ENCODE measurements at places on chromosomes 1 and 21.
A peak's percentile ranks its signal among the peaks of the same experiment; 100 is the strongest.

DNA sequence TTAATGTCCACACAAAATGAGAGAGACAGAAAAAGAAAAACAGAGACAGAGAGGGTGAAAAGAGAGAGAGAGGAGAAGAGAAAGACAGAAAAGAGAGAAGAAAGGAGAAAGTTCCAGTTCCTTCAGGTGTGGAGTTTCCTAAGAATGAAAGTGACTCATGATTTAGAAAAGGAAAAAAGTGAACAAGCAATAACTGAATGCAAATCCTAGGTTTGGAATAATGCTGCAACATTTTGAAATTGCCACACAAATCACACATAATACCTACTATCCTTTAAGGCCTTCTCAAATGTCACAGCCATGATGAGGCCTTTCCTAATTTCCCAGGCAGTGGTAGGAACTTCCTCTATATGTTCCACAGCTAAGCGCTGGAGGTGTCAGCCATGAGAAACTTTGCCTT lies 31.5 kb upstream of the XPR1 start:
- DNase-seq: no peak

DNA sequence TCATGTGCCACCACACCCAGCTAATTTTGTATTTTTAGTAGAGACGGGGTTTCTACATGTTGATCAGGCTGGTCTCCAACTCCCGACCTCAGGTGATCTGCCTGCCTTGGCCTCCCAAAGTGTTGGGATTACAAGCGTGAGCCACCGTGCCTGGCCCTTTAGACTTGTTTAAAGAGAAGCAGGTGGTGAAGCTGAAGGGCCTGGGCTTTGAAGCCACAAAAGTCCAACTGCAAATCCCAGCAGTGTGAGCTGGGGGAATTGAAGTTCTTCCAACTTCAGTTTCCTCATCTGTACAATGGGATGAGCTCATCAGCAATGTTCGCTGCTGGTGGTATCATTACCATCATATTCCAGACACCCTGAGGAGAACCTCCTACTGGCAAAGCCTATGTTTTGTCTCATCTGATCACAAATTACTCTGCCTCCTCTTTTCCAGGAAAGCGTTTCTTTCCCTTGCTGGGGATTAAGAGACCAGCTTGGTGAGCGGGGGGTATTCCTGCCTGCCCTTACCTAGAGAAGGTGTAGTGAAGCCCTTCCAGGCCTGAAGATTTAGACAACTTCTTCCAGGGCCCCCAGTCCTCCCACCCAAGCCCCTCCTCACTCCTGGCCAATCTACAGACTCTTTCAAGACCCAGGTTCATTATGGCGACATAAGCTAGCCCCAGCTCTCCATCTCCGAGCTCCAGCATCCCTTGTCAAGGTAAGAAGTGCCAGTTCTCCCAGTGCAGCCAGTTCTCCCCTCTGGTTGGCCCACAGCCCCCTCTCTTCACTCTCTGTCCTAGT lies 2.4 kb upstream of the SHISA4 start:
- no peak for DNase-seq

DNA sequence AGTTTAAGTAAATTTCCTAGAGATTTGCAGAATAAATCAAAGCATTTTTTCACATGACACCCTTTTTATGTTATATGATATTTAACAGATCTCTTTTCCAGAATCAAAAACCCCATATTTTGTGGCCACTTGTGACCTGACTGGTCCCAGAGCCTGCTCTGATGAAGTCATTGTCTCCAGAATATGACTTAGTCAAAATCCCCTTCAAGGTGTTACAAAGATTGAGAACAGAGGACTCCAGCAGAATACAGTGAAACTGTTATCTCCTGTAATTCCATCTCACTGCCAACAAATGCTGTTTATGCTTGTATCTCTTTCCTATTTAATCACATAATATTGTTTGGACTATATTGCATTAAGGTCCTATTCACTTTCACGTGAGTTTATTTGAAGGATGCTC lies 25.6 kb downstream of the RGS1 start:
- DNase-seq: no peak

- DNase-seq: peak; percentile 36
Observed at GRCh38 chr1:112718691-112719418, 3.7 kb upstream of the PPM1J start.

GRCh38 chr1:48767975-48768510 lies 8.6 kb downstream of the BEND5 start:
- no peak for DNase-seq

- no peak for DNase-seq
Observed at GRCh38 chr1:179141592-179142251, 59.9 kb downstream of the TOR3A start.

GRCh38 chr1:27368869-27369582 lies 2.3 kb upstream of the MAP3K6 start:
- DNase-seq: no peak

DNA sequence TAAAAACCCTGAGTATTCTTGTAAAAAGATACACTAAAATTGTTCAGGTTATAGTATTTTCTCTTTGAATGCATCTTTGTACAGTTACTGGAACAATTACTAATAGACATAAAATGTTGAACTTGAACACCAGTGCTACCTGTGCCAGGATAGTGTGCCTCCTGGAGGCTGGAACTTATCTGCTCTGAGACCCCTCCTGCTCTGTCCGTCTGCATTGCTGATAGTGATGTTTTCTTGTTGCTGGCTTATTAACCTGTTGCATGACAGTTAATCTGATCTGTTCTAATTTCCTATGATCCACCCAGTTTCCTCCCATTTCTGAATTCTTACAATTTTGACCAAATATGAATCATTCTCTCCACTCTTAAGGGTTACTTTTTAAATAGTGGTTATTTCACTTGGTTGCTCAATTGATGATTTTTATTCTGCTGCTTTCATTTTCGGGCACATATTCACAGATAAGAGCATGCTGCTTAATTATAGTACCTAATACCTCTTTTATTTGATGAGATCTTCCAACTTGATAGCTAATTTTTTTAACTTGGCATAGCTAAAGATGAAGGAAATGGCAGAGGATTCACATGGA lies 101.4 kb downstream of the CC2D1B start:
- no peak for DNase-seq

GRCh38 chr1:86285796-86286195 lies 110.3 kb downstream of the ODF2L start:
- no peak for DNase-seq

DNA sequence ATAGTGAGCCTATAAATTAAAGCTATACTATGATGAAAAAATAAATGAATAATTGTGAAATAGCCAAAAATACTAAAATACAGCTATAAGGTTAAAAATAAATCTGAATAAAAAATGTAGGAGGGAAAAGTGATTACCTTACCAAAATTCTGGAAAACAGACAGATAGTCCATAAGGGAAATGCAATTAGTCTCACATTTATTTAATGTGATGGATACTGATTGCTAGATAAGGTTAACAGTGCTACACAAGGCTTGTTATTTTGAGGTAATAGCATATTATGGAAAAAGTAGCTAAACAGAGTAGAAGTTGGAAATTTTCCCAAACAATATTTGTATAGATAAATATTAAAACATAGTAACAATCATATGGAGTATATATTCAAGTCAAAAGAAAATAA lies 413.0 kb downstream of the NEGR1 start:
- no peak for DNase-seq

DNA sequence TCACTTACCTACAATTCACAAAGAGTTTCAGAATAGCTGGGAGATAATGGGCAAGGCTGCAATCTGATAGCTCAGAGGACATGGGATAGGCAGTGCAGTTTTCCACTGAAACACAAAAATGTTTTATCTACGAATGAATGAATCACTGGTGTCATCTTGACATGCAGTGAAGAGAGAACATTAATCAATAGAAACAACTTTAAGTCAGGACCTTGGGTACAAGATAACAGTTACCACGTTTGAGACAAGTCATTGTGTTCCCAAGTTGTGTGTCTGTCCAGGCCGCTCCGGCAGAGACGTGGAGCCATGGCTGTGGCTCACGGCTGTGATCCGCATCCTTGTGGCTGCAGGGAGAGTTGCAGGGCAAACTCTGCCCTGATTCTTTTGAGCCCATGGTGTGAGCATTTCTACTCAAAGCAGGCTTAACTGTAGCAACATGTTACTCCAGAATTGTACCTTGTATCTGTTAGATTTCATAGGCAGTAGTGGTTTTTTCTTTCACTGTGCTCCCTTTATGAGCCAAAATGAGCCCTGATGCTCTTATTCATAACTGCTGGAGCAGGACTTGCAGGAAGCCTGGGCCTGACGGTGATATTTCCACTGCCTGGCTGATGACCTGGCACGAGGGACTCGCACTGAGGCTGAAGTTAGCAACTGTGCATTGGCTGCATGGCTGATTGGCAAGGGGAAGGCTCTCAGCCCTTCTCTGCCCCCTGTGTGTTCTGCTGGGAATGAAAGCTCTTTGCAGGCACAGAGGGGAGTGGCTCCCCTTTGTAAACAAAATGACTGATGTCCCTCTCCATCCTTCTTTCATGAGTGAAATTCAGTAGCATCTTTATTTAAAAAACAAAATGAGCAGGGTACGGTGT lies 465.2 kb downstream of the AJAP1 start:
- no peak for DNase-seq

- DNase-seq: no peak
Observed at GRCh38 chr1:199292896-199293295, 654.1 kb downstream of the PTPRC start.

GRCh38 chr1:98393719-98394118 lies 267.8 kb upstream of the SNX7 start:
- no peak for DNase-seq

DNA sequence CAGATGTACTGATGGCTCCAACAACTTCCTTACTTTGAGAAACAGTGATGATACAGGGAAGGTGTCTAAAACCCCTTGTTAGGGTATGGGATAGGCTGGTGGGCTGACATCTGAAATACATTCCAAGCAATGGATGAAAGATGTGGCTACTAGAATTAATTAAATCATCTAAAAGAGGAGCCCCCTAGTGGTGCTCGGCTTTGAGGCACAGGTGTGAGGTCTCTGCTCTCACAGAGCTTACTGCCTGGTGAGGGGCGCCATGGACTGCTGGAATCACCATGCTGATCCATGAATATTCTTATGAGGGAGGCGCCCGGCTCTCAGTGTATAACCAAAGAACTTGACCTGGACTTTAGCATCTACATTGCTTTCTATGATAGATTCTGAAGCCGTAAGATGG lies 48.5 kb downstream of the GNG4 start:
- no peak for DNase-seq

- DNase-seq: no peak
Observed at GRCh38 chr1:225877580-225877979, 4.6 kb downstream of the TMEM63A start.

DNA sequence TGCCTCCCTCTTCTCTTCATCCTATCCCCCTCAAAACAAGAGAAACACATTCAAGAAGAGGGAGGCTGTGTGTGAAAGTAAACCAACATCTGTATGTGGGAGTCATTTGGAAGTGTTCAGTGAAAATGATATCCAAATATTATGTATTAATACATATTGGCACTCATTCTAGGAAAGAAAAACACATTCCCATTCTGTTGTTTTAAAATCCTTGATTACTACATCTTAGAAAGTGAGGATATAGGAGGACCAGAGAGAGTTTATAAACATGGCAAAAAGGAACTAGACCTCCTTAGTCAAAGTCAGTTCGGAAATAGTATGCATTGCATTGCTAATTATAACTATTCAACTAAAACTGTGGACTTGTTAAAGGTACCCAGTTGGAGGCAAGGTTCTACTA lies 786.6 kb downstream of the ADGRL2 start:
- DNase-seq: no peak

DNA sequence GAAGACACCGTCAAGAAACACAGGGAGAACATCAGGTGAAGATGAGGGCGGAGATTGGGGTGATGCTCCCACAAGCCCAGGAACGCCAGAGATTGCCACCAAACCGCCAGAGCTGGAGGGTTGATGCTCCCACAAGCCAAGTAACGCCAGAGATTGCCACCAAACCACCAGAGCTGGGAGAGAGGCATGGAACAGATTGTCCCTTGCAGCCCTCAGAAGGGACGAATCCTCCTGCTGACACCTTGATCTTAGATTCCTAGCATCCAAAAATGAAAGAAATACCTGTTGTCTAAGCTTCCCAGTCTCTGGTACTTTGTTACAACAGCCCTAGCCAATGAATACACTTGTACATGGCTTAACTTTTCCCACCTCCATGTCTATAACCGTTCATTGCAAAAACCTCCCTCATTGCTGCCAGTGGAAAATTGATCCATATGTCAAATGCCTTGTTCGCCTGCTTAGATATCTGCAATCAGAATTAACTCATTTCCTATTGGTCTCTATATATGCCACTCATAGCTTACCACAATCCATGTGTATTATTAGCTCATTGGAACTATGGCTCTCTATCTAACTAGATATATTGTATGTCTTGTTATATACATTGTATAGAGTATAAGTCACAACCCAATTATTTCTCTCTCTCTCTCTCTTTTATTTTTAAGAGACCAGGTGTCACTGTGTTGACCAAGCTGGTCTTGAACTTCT lies 127.4 kb downstream of the ADSS2 start:
- no peak for DNase-seq

DNA sequence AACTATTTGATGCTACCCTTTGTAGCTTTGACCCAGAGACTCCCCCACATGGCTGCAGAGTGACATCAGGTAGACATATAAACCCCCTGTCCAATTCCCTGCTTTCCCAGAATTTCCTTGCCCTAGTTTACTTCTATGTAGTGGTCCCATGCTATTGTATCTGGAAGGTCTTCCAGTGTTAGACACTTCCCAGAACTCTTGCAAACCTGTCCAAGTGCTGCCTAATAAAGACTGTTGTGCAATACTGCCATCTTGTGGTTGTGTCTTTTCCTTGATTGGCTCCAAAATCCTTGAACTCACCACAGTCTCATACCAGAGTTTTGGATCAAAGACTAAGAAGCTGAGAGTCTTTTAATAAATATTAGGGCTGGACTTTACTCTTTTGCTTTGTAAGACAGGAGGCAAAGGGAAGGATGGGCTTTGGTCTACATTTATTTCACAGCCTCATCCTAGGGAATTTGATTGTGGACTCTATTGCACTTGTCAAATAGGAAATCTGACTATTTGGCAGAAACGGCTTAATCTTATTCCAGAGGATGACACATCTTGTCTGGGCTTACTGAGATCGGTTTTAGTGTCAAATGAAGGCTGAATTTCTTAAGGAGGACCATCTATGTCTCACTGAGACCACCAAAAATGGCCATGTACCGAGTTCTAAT lies 169.9 kb downstream of the LRRC7 start:
- DNase-seq: peak; percentile 54

DNA sequence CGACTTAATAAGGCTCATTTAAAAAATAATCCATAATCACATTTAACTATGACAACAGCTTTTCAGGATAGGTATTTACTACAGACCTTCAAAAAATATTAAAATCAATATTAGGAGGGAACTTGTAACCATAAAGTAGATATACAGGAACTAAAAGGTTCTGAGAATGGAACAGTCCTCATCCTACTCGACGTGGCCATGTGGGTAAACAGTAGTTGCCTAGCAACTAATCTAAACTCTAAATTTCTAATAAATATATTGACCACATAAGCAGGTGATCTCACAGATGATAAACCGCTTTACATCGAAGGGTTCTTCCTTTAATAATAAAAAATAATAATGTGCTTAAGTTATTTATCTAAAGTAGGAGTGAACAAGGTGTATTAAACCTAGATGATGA lies 7.9 kb downstream of the AKT3 start:
- no peak for DNase-seq
